GM19239 (cell line): ENCODE measurements at places on chromosomes 3 and 15.

DNA sequence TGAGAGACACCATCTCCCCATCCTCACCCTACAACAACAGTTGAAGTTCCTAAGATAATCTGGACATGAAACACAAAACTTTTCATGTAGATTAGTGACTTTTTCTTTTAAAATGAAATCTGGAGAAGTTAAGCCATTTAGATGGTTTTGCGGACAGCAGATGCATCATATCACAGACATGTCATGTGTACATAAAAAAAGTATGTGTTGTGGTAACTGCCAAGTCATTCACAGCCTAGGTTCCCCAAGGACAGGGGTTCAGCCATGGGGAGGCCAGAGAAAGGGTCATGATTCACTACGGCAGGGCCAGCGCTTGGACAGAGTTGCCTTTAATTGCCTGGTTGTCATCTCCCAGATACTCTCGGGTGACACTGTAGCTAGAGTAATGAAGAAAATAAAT, 163.2 kb downstream of the PDZRN3 start:
- no peak for DNase-seq

DNA sequence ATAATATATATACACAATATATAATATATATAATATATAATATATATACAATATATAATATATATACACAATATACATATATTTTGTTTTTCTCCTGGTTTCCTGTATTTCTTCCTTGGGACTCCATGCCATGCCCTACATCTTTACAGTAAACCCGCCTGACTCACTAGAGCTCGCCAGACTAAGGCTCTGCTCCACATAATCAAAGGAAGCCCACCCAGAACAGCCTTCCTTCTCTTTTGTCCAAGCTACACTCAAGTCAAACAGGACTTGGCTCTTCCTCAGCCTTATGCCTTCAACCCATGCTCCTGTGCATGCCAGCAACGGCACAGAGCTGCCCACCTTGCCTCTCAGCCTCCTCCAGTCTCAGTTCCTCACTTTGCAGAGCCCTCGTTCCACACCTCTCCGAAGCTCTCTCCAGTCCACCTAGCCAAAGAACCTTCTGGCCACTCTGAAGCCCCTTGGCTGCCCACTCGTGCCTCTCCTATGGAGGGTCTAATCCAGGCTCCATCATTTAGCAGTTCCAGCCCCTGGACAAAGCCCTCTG, 109.1 kb downstream of the RFTN1 start:
- no peak for DNase-seq

DNA sequence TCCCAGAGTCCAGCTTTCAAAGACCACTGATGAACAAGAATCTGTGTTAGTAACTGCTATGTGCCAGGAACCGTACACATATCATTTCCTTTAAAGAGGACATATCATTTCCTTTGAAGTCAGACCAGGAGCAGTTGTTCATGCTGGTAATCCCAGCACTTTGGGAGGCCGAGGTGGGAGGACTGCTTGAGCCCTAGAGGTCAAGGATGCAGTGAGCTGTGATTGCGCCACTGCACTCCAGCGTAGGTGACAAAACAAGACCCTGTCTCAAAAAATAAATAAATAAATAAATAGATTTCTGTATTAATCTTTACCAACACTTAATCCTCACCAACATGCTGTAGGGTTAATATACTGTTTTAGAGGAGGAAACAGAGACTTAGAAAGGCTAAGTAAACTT, 23.9 kb upstream of the CDV3 start:
- no peak for DNase-seq

GRCh38 chr15:38002883-38003477, 68.5 kb downstream of the TMCO5A start:
- no peak for DNase-seq

DNA sequence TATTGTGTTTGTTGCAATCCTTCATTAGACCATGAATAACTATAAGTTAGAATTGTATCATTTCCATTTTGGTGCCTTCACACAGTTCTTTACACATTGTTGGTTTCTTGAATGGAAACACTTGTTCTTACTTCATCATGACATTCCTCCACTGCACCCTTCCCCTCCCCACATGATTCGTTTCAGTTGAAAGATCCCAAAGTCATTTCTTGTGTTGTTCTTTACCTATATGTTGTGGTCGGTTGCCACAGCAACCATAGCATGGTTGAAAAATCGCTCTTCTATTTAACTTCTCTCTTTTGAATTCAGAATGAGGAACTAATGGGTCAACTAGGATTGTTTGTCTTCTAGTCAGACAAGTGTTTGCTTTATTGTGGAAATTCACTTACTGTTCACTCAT, 103.3 kb downstream of the IL1RAP start:
- DNase-seq = no peak

DNA sequence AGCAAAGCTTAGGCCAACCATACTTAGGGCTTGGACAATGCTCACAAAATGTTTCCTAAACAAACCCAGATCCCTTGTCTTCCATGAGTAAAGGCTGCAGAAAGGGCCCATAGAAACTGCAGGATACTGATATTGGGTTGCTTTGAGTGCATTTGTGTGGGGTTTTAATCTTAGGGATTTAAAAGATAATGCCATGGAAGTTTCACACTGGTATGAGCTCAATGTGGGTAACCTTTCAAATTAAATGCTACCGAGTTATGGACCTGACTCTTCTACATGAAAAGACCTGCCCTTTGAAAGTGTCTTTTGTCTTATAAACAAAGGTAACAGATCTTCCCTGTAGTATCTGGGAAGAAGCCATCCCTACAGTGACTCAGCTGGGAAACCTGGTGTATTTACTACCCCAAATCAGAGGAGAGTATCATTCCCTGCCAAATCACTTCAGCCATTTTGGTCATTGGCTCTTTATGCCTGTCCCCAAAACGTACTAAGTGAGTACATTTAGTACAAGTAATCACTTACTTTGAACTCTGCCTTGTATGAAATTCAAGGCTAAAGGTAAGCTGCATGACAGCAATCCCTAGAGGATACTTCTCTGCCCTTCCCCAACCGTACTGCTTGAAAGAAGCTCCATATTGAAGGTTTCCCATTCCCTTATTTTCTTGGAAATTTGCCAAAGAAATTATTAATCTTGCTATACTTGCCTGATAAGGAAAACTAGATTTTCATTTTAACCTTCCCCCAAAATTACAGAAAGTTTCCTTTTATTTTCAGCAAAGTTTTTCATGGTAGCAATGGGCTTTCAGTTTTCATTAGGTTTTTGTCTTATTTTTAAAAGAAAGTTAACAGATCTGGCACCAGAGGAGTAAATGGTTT, 7.2 kb downstream of the TM4SF1 start:
- DNase-seq = no peak

- DNase-seq = no peak
Observed at GRCh38 chr3:139122221-139122581, 77.5 kb upstream of the PRR23C start.

DNA sequence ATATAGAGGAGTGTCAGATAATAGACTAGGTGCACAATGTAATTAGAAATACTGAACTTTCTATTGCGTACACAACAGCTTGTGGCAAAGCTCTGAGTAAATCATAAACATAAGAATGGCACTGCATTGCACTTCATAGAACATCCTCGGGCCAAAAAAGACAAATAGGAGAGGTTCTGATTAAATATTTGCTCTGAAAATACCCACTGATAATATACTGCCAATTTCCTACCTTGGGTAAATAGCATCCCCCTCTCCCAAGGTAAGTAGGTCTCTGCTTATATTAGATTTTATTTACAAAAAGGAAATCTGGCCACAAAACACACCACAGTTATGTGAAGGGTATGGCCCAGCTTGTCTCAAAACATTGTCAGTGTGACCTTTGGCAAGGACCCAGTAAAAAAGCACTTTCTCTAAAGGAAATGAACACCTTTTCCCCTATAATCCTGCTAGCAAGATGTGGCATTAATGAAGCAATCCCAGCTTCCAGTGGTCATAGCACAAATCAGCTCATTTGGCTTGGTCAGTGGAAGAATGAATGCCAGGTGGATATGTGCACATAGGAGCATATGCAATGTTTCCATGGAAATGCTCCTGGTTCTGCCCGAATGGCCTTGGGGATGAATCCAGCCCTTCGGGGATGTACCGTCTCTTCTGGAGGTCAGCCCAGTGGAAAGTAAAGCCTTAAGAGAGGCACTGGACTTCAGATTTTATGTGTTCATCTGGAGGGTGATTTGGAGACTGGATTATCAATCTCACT, 315.9 kb downstream of the LSAMP start:
- no peak for DNase-seq

DNA sequence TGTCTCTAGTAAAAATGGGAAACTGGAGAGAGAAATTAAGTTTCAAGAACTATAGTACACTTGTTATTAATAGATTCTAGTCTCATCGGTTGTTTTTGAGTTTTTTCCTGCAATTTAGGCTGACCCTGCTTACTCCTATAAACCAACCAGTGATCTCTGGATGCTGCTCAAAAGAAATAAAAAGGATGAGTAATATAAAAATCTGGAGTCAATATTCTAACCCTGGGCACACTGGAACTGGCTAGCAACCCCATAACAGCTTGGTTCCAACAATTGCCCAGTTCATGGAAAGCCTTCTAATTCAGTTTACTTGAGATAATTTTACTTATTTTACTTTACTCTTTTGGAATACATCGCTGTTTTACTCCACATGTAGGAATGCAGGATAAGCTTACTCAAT, 211.6 kb downstream of the GBE1 start:
- DNase-seq = no peak

GRCh38 chr3:128496602-128497304, 3.8 kb upstream of the GATA2 start:
- DNase-seq = no peak

DNA sequence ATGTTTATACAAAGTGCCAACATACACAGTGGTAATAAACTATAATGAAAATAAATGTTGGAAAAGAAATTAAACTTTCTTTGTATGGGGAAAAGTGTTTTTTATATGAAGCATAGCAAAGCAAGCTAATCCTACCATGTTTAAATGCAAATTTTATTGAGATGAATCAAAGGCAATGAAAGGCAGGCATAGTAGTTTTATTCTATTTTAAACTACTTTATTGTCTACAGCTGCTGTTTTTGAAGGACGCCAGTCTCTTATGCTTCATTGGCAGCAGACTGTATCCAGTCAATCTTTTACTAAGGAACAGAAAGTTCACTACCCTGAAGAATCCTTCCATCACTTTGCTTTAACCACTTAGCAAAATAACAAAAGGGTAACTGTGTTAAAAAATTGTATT, 761.0 kb downstream of the ROBO2 start:
- no peak for DNase-seq

DNA sequence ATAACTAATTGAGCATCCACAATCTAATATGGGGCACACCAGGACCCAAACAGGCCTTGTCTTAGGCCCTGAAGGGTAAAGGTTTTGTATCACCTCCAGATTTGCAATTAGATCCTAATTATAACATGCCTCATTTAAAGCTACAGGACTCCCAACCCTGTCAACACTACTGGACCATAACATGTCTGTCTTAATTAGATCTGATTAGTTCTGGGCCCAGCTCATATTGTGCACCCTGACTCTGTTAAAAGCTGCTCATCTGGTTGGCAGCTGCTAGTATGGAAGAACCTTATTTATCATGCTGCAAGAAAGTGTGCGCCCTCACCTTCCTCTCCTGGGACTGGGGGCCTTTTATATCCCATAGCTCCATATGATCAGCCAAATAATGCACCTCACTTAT, 457.8 kb downstream of the ROBO1 start:
- no peak for DNase-seq

- no peak for DNase-seq
Observed at GRCh38 chr15:83747050-83747717, 93.3 kb downstream of the ADAMTSL3 start.

DNA sequence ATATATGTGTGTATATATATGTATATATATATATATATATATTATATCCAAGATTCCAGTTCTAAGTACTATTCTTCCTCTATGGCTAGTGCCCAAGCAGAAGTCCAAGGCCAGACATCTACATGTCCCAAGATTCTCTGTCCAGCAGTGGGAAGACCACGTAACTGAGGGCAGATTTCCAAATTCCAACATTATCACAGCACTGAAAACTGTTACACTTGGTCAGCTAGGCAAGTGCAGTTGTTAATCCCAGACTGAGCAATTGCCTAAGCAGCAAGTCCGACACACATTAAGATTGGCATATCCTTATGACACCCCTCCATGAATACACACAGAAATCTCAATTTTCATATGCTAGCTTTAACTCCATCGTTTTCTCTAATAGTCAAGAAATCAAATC, 1148.5 kb downstream of the IGSF11 start:
- DNase-seq = no peak

- DNase-seq = no peak
Observed at GRCh38 chr3:125116311-125117080, 60.7 kb upstream of the HEG1 start.

DNA sequence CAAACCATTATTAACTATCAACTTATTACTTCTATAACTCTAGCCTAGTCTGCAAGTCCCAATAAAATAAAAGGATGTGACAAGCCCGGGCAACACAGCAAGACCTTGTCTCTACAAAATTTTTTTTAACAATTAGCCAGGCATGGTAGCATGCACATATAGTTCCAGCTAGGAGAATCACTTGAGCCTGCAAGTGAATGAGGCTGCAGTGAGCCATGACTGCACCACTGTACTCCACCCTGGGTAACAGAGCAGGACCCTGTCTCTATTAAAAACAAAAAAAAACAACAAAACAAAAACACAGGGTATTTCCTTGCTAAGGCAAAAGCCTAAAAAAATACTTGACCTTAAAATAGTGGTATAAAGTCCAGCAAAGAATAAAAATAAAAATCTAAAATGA, 31.4 kb downstream of the ANKRD28 start:
- DNase-seq = no peak

DNA sequence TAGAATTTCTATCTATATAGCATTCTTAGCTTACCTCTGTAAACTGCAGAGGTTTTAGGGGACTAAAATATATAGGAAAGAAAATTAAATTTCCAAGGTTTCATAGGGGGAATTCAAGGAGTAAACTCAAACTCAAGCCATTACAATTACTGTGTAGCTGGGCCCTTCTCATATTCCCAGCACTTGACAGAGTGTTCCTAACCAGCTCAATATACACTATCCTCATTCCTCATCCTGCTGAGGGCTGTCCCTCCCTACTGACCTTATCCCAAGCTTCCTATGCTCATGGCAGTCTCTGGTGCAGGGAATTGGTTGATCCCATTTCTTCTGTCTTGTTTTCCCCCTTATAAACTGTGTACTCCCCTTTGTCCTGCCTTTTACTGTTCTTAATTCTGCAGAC, 33.9 kb downstream of the NXPE3 start:
- DNase-seq = no peak

- DNase-seq = no peak
Observed at GRCh38 chr15:29569533-29570092, 252.7 kb downstream of the TJP1 start.

DNA sequence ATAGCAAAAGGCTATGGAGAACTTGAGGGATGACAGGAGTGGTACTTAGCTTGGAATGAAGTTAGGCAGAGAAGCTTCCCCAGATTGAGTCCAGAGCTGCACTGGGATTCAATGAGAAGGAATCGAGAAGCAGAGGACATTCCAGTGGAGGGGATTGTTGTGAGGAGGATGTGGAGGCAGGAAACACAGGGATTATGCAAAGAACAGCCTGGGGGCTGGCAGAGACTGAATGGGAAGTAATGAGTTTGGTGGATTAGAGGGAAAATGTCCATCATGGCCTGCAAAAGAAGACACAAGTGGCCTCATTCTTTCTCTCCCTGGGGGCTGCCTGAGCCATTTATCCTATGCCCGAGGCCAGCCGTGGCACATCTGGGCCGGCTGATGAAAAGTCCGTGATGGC, 20.5 kb upstream of the SCN10A start:
- no peak for DNase-seq

- no peak for DNase-seq
Observed at GRCh38 chr3:14258906-14259904, 80.6 kb downstream of the LSM3 start.
